ENCODE measurements at places on chromosomes 2 and 18.

DNA sequence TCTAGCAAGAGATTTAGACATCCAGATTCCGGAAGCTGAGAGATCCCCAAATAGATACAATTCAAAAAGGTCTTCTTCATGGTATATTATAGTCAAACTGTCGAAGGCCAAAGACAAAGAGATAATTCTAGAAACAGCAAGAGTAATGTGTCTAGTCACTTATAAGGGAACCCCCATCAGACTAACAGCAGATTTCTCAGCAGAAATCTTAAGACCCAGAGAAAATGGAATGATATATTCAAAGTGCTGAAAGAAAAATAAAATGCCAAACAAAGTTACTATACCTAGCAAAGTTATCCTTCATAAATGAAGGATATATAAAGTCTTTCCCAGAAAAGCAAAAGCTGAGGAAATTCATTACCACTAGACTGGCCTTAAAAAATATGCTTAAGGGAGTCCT, 36.1 kb upstream of the PAX3 start:
- no peak for DNase-seq

- DNase-seq, result no peak
Observed at GRCh38 chr2:120898961-120899750, 163.5 kb downstream of the GLI2 start.

GRCh38 chr2:10254373-10255188, 48.1 kb upstream of the HPCAL1 start:
- DNase-seq, result no peak

GRCh38 chr18:70194227-70194890, 11.1 kb downstream of the RTTN start:
- no peak for DNase-seq

GRCh38 chr18:44552706-44553105, 128.0 kb upstream of the SETBP1 start:
- DNase-seq, result no peak

GRCh38 chr2:3311601-3312000, 66.0 kb downstream of the EIPR1 start:
- no peak for DNase-seq

DNA sequence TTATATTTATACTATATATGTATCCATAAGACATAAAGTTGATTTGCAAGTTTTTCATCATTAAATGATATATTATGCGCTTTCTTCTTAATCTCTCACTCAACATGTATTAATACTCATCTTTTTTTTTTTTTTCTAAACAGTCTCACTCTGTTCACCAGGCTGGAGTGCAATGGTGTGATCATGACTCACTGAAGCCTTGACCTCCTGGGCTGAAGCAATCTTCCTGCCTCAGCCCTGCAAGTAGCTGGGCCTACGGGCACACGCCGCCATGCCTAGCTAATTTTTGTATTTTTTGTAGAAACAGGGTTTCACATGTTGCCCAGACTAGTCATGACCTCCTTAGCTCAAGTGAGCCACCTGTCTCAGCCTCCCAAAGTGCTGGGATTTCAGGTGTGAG, 51.4 kb upstream of the MAP4K3 start:
- DNase-seq, result no peak

GRCh38 chr2:102083393-102083703, 59.2 kb upstream of the IL1R1 start:
- DNase-seq, result no peak

- DNase-seq, result no peak
Observed at GRCh38 chr2:202408546-202409140, 32.5 kb downstream of the BMPR2 start.

- no peak for DNase-seq
Observed at GRCh38 chr18:46352520-46353250, 248.5 kb downstream of the HAUS1 start.
